ENCODE measurements at places on chromosomes 2 and 18. TPM values are rescaled to one million over a fixed set of nuclear protein-coding genes. Genes with fewer than 3 reads are reported as not detected.

Gene PRKCE
- total RNA-seq: 3.2 TPM

DNA sequence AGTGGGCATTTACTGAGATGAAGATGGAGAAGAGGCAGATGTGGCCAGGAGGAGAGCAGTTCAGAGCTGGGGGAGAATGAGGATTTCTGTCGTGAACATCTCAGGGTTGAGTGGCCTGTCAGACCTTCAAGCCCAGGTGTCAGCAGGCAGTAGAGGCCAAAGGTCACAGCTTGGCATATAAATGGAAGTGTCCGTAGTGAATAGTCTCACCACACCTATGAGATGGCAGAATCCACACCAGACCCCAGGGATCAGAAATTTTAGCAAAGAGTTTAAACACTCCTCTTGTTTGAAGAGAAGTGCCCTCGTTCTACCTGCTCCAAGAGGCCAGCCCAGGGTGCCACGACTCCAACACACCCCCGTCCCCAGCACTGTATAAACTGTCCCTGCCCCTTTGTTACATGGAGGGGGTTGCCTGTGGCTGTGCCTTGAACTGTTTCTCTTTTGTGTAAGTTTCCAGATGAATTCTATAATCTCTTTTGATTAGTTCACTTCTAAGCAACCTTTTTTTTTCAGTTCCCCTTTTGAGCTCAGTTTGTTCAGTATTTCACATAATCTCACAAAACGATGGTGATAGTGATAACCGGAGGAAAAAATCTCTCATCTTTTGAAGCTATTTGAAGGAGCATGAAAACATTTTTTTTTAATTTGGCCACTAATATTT lies 69.0 kb upstream of the TTC39C start:
- no peak for DNase-seq

Gene EML6
- total RNA-seq: 1.2 TPM

Gene ANKRD30BL
- total RNA-seq: 0.19 TPM

Gene REG3G
- total RNA-seq: 0.09 TPM

Gene AGXT
- 0.14 TPM for total RNA-seq

GRCh38 chr2:174575124-174575776 lies 22.4 kb downstream of the WIPF1 start:
- no peak for DNase-seq

DNA sequence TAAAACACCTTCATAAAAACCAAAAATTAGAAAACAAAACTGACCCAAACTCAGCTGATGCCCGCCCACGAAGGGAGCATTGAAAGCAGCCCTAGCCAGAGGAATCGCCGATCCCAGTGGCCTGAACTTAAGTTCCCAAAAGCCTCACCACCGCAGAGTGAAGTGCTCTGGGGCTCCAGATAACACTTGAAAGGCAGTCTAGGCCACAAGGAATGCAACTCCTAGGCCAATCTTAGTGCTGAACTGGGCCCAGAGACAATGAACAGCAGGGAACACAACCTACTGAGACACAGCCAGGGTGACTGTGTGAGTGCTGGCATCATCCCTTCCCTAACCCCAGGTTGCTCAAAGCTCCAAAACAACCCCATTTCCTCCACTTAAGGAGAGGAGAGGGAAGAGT lies 59.6 kb upstream of the CHN1 start:
- DNase-seq: no peak

DNA sequence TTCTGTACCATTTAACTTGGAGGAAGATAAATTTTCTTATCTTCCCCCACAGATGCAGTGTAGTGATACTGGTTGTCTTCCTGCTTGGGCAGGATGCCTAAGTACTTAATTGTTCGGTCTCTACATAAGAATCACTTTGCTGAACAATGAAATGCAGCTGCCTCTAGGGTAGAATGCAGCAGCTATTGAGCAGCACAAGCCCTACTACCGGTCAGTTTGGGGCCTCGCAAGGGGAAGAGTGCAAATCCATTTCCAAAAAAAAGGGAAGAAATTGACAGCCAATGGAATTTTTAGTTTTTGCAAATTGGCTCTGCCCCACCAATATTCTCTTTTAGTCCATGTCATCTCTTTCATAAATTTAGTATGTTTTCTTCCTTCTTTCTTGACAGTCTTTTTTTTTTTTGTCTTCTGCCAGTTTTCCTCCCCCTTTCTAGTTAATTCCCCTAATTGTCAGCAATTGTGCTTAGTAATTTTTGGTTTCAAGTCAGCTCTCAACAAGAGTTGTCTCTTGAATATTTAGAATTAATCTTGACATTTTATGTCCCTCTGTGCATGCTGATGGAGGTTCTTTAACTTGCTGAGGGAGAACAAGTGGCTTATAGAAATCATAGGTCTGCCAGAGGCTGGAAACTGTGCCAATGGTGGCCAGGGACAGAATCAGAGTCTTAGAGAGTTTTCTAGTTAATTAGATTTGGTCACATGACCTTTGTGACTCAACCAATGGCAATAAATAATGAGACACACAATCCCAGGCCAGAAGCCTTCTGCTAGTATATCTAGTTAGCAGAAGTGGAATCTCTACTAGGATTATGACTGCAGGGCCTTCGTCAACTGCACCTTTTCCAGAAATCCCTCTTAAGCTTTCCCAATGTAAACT lies 270.0 kb downstream of the CTNNA2 start:
- no peak for DNase-seq

- no peak for DNase-seq
Measured at GRCh38 chr2:233796254-233796653, 18.1 kb downstream of the MROH2A start.

- DNase-seq: no peak
Measured at GRCh38 chr2:170073288-170073687, 104.7 kb upstream of the MYO3B start.

GRCh38 chr2:23776021-23776420 lies 150.9 kb downstream of the ATAD2B start:
- DNase-seq: no peak

DNA sequence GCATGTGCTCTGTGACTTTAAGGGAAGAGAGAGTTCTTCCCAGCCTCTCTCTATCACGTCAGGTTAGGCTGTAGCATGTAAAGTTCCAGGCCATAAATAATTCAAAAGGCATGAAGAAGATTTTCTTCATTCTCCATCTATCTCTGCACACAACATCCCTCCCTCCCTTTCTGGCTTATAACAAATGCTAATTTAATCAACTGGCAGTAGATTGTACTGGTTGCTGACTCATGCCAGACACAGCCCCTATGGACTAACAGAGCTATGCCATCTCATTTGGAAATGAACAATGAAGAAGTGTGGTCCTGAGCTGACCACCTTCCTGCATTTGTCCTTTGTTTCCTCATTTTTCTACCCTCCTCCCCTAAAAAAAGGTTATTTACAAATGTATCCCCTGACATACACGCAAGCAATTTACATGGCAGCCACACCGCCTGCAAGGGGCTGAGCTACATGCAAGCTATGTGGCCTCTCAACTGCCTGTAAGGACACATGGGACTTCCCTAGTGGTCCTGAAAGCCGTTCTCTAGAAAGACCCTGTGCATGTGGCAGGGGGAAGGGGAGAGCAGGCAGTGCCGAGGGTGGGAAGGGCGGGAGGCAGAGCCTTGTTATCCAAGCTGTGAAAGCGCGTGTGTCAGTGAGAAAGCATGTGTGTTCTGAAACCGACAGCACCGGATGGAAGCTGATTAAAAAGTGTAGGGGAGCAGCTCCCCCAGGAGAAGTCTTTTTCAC lies 90.9 kb upstream of the KLF7 start:
- no peak for DNase-seq

DNA sequence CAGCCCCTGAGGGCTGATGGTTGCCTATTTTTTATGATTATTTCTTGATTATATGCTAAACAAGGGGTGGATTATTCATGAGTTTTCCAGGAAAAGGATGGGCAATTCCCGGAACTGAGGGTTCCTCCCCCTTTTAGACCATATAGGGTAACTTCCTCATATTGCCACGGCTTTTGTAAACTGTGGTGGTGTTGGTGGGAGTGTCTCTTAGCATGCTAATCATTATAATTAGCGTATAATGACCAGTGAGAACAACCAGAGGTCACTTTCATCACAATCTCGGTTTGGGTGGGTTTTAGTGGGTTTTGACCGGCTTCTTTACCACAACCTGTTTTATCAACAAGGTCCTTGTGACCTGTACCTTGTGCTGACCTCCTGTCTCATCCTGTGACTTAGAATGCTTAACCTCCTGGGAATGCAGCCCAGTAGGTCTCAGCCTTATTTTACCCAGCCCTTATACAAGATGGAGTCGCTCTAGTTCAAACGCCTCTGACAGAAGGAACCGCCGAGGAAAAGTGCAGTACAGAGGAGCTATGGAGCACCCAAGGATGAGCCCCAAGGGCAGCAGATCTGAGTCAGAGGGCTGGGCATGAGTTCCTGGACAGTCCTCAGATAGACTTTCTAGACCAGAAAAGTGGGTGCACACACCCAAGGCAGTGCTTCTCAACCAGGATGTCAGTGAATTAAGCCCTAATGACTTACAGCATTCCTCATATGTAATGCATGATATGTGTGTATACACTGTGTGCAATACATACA lies 37.1 kb upstream of the ASAP2 start:
- DNase-seq: no peak

Gene LONRF2
- total RNA-seq: 0.24 TPM

DNA sequence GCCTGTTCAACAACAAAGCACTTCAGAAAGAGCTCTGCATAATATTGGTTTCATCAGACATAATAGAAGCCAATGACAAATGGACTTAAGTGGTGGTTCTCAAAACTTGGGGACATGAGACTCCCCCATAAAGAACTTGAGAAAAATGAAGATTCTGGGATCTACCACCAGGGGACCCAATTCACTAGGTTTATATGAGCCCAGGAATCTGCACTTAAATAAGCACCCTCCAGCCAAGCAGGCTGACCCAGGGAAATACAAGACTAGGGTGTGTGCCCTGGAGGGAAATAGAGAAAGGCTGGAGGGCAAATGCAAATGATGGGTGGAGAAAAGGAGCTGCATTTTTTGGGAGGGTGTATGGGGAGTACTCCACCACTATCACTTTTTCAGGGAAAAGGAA lies 52.5 kb downstream of the SATB2 start:
- no peak for DNase-seq

- no peak for DNase-seq
Measured at GRCh38 chr2:176680916-176681516, 411.8 kb downstream of the MTX2 start.

Gene ITPRIPL1
- 7.7 TPM for total RNA-seq

DNA sequence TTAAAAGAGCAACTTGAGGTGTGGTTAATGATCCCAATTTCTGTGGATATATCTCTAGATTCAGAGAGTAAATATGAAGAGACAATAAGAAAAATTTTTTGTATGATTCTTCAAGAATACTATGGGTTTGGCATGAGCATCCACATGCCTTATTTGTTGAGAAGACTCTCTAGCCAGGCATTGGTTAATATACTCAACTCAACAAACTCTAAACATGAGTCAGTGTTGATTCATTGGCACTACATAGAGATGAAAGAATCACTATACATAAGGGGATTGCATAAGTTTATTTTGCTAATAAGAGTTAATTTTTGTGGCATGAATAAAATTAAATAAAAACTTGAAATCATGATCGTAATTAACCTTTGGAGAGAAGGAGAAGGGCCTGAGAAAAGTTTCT lies 930.2 kb upstream of the LRRTM1 start:
- DNase-seq: no peak

DNA sequence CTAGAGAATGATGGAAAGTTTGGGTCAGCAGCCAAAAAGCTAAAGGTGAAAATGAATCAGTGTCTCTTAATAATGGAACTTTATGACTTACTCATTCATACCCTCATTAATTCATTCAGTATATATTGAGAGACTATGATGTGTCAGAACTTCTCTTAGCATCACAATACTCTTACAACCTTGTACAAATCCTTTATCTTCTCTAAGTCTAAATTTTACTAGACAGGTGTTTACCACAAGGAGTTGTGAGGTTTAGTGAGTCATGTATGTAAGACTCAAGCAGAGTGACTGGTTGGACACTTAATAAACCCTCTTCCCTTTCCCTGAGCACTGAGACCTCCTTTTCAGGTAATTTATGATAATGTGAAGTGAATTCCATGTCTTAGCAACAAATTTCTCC lies 129.6 kb downstream of the PPP1R1C start:
- DNase-seq: no peak

GRCh38 chr18:9731380-9731779 lies 23.3 kb downstream of the RAB31 start:
- DNase-seq: no peak

DNA sequence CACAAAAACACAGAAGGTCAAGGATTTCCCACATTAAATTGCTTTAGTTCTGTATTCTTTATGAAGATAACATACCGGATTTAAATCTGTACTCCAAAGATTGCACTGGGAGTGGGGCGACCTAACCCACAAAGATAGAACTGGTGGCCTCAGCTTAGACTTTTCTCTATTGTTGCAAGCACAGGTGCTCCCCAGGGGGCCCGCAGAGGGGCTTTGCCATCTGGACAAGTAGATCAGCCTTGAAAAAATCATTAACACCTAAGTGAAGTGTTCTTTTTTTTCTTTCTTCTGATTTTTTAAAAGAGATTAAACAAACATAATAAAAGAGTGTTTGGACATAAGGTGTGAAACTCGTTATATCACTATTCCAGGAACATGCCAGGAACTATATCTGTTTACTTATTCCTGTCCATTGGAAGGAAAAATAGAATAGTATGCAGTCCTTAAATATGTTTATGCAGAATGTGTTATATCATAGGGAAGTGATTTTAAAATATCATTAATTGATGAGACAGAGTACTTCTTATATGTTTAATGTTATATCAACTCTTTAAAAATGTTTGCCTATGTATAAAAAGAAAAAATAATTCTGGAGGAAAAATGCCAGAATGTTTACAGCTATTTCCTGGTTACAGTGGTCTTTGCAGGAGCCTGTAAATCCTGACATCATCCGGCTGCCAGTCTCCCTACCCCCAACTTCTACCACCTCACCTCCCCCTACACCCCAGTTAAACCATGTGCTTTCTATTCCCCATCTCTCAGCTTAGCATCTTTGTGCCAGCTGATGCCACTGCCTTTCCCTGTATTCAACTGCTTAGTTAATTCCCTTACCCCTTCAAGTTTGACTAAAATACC lies 679.2 kb downstream of the CNTNAP5 start:
- DNase-seq: no peak

Gene CSRNP3
- 1.7 TPM for total RNA-seq

DNA sequence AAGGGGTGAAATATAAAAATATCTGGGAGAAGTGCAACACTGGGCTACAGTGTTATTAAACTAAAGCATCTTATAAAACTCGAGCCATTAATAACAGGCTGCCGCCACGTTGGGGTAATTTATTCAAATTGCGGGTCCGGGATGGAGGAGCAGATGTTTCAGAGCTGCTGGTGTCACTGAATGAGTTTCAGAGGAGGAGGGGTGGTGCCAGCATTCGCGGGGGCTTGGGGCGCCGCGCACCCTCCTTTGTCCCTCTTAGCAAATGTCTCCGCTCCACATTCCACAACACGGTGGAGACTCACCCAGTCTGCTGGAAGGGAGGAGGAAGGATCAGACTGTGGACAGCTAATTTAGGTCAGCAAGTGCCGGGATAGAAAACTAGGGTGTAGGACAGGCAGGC lies 260.5 kb downstream of the CELF4 start:
- DNase-seq: no peak

DNA sequence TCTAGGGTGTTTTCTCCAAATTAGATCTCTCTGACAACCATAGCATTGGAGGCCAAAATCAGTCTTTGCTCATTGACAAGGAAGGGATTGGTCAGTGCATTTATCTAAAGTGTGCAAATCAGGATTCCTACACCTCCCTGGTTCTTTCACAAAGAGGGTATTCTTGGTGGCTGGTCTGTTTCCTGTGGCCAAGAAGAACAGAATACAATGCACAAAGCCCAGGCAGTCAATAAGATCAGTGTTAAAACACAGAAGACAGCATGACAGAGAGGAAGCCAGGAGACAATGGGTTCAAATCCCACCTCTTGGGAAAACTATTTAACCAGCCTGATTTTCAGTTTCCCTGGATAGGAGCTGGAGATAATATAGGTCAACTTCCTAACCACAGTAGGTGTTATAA lies 46.1 kb upstream of the THOC1 start:
- no peak for DNase-seq

Gene MAPK4
- total RNA-seq: 6.9 TPM
